ENCODE measurements at places on chromosomes 16 and 17.

DNA sequence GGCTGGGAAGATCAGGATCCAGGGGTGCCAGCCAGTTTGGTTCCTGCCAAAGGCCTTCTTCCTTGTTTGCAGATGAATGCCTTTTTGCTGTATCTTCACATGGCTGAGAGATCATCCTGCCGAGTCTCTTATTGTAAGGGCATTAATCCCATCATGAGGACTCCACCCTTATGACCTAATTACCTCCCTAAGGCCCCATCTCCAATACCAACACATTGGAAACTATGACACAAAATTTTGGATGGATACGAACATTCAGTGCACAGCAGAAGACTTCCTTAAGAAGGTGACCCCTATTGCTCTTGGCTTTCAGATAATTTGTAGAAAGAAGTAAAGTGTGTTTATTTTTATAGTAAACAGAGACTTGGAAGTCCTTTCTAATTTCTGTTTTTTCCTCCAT is 1164.7 kb upstream of the CDH8 start:
- no peak for DNase-seq

DNA sequence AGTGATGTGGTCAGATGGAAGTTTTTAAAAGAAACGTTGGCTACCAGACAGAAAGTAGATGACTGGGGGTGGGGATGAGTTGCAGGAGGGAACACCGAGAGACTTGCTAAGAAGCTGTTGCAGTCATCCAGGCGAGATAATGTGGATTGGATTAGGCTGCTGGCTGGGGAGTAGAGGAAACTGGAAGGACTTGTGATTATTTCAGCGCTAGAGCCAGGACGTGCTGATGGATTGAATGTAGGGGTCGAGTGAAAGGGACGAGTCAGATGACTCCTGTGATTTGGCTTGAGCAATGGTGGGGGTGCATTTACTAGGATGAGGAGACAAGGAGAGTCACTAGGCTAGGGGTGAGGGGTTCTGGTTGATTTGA is 88.5 kb downstream of the CLEC16A start:
- no peak for DNase-seq

GRCh38 chr17:60039114-60039846 is 39.4 kb downstream of the HEATR6 start:
- DNase-seq = no peak

DNA sequence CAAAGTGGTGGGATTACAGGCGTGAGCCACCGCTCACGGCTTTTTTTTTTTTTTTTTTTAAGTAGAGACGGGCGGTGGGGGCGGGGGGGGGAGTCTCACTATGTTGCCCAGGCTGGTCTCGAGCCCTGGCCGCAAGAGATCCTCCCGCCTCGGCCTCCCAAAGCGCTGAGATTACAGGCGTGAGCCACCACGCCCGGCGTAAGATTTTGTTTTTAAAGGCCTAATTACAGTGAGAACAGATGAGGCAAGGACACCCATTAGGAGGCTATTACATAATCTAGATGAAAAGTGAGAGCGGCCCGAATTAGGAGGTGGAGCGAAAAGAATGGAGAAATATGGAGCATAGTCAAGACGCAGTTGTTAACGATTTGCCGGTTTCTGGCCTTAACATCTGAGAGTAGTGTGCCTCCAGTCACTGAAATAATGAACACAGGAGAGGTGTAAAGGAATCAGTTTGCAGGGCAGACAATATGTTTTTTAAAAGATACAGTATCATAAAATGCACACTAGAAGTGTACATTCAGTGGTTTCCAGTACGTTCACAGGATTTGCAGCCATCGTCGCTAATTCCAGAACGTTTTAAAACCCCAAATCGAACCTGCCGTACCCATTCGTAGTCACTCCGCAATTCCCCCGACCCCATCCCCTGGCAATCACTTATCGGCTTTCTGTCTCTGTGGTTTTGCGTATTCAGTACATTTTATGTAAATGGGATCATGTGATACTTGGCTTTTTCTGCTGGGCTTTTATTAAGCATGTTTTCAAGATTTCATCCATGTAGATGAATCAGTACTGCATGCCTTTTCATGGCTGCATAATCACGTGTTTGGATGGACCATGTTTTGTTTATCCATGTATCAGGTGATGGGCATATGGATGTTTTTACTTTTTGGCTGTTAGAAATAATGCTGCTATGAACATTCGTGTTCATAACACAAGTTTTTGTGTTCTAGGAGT is 1.4 kb upstream of the SLX4 start:
- no peak for DNase-seq
